A549 treated with Mapracorat at 1 μM for 4 hours (cell line): ENCODE measurements at places on chromosomes 2 and 18. TPM values are rescaled to one million over a fixed set of nuclear protein-coding genes. Genes with fewer than 3 reads are reported as not detected.

The IMP4 gene
- 143 to 180 TPM (median 159 TPM) in 5 replicates for total RNA-seq

The B4GALT6 gene
- total RNA-seq, result 4.4 to 6.6 TPM (median 5.7 TPM) in 5 replicates

The LHCGR gene
- not detected in 5 replicates for total RNA-seq

The MOGAT1 gene
- not detected in 5 replicates for total RNA-seq

The NFATC1 gene
- total RNA-seq, result 4.5 to 7.1 TPM (median 6.1 TPM) in 5 replicates

The CCL20 gene
- total RNA-seq, result 4.2 to 9.2 TPM (median 6.9 TPM) in 5 replicates

The NRP2 gene
- 85.8 to 152 TPM (median 139 TPM) in 5 replicates for total RNA-seq

The TWSG1 gene
- 12.1 to 18.6 TPM (median 17.6 TPM) in 5 replicates for total RNA-seq

The PROKR1 gene
- total RNA-seq, result not detected in 5 replicates

The GALNT3 gene
- not detected in 5 replicates for total RNA-seq

The RFX8 gene
- not detected in 5 replicates for total RNA-seq

The STPG4 gene
- total RNA-seq, result not detected in 5 replicates

The ASXL3 gene
- total RNA-seq, result not detected in 5 replicates

The RESP18 gene
- not detected in 5 replicates for total RNA-seq

The EPB41L3 gene
- total RNA-seq, result 0.10 to 0.81 TPM (median 0.21 TPM) in 5 replicates

The FSHR gene
- total RNA-seq, result not detected in 5 replicates

The RFTN2 gene
- total RNA-seq, result 0.02 TPM in 1 of 5 replicates, not detected in the others

The XDH gene
- total RNA-seq, result 1.1 to 1.7 TPM (median 1.1 TPM) in 5 replicates

The PLGLB2 gene
- 0.19 to 0.35 TPM (median 0.27 TPM) in 4 of 5 replicates, not detected in the other for total RNA-seq

The POTEF gene
- total RNA-seq, result not detected in 5 replicates

The CCDC93 gene
- total RNA-seq, result 11.2 to 13.7 TPM (median 12.9 TPM) in 5 replicates

The ENOSF1 gene
- total RNA-seq, result 21.1 to 27.6 TPM (median 25.6 TPM) in 5 replicates

The MROH2A gene
- 0.12 to 0.26 TPM (median 0.18 TPM) in 4 of 5 replicates, not detected in the other for total RNA-seq

The MZT2A gene
- total RNA-seq, result 107 to 218 TPM (median 198 TPM) in 5 replicates

The C2orf80 gene
- not detected in 5 replicates for total RNA-seq

The FKBP1B gene
- 10.6 to 12.7 TPM (median 11.5 TPM) in 5 replicates for total RNA-seq

The TDRD15 gene
- total RNA-seq, result not detected in 5 replicates

The SIX3 gene
- 1.2 to 2.4 TPM (median 1.9 TPM) in 5 replicates for total RNA-seq
